T47D (cell line): ENCODE measurements at places on chromosomes 3 and 15.

GRCh38 chr15:65416845-65417416 is 5.8 kb downstream of the IGDCC4 start:
- no peak for DNase-seq

GRCh38 chr3:15631426-15632211 is 30.1 kb downstream of the BTD start:
- no peak for DNase-seq

GRCh38 chr15:23854912-23855659 is 168.0 kb upstream of the NDN start:
- no peak for DNase-seq

DNA sequence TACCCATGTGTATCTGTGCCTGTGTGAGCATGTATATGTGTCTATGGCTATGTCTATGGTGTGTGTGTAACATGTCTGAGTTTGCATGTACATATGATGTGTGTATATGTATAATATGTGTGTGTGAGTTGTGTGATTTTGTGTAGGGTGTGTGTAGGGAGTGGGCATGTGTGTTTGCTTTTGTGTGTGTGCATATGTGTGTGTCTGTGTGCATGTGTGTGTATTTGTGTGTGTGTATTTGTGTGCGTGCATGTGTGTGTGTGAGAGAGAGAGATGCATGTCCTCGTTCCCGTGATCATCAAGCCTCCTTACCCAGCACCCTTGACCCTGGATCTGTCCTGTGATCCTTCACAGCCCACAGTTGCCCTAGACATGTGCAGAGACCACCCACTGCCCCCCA is 79.5 kb downstream of the LINGO1 start:
- DNase-seq: no peak

GRCh38 chr3:174168538-174169254 is 690.4 kb upstream of the NAALADL2 start:
- DNase-seq: peak; percentile 32

DNA sequence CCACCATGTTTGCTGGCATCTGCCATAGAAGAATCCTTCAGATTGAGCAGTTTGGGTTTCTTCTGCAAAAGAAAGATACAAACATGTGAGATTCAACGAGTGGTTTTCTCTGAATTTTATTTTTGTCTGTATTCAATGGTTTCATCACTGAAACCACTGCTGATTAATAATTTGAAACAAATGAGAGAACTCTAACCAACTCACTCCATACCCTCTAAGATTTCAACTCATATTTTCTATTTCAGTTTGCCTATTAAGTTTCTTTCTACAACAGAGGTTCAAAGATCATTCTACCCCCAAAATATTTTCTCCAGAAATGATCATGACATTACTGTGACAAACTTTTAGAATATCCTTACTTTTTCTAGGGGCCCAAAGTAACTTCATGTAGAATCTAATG is 38.7 kb upstream of the MAN2C1 start:
- DNase-seq: no peak

- no peak for DNase-seq
Measured at GRCh38 chr3:185737020-185737419, 87.8 kb downstream of the IGF2BP2 start.

DNA sequence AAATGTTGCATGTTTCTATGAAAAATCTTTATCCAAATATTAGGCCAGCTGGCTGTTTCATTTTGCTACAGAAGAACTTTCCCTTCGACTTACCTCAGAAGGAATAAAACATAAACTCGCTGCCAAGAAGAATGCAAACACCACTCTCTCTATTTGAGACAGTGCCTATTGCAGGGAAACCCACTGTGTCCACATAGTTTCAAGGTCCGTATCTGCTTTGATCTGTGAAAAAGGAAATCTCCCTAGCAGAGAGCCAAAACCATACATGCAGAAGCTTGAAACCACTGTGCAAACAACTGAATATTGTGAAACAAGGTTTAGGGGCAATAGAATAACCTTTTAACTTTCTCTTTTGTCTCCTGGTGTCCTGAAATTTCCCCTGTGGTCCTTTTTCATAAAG is 35.0 kb upstream of the CAPN7 start:
- peak; percentile 61 for DNase-seq

DNA sequence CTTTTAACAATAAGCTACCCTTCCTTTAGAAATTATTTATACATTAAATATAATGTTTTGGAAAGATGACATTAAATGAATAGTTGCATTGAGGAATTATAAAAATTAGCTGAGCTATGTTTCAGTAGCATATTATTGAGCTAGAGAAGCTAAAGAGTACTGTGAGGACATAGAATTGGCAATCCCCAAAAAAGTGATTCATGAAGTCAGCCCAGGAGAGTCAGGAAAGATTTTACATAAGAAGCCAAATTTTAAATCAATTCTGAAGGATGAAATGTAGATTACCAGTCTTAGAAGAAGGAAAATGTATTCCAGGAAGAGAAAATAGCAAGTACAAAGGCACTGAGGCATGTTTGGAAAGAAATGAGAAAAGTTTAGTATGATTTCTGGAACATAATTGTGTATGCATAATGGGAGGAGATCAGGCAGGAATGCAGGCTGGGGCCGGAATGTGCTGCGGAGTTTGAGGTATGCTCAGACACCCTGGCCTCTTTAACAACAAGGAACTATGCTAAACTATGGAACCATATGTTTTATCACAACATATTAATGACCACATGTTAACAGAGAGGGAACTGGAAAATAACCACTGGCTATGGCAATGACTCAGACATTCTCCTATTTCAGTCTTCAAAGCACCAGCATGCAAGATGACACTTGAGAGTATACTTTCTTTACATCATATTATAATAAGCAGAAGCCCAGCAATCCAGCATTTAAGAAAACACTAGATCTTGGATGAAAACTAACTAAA is 103.3 kb upstream of the COL8A1 start:
- no peak for DNase-seq

DNA sequence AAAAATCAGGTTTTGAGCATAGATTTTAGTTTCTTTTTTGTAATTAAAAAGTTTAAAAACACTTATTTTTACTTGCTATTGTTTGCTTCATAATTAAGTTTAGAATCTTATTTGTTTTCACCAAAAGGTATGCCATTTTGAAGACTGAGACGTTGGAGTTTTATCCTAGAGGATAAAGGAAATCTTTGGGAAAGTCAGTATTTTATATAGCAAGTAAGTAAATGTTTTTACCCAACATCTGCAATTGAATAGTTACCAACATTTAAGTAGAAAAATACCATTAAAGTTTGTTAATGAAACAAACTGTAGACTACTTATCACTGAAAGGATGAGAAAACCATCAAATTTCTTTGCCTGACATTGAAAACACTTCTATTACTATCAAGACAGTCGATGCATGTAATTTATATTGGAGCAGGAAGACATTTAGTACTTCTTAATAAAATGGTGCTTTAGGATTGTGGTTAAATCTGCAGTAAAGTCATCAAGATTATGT is 14.0 kb upstream of the CHD2 start:
- DNase-seq: peak; percentile 52

DNA sequence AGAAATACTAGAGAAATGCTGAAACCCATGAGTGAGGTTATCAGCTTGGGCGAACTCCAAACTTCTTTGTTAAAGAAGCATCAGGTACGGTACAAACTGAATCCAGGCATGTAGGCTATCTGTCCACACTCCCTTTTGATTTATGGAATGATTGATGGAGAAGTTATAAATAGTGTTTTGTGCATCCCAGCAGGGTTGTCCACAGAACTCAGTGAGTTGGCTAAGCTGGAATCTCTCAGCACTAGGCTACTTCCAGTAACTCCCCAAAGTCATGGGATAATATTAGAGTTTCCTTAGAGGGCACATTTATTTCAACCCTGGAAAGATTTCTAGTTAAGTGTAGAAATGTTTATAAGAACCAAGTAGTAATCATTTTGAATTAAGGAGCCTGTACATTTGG is 186.2 kb upstream of the CRBN start:
- no peak for DNase-seq

GRCh38 chr3:146838221-146838620 is 233.1 kb upstream of the PLSCR5 start:
- DNase-seq: no peak

DNA sequence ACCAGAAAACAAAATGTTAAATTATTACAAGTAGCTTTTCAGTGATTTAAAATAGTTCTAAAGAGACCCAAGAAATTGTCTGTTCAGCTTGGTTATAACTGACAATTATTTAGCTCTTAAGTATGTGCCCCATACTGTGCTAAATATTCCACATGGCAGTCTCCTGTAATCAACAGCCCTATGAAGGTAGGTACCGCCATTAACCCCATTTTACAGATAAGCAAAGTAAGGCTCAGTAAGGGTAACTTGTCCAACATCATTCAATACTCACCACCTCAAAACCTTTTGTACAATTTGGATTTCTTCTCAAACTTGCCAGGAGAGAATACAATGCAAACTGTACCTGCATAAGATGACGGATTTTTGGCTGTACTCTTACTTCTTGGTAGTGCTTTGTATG is 33.9 kb downstream of the ADPGK start:
- no peak for DNase-seq

GRCh38 chr3:105512061-105512460 is 145.4 kb downstream of the ALCAM start:
- DNase-seq: no peak

GRCh38 chr3:11074011-11074410 is 80.3 kb upstream of the HRH1 start:
- DNase-seq: no peak

DNA sequence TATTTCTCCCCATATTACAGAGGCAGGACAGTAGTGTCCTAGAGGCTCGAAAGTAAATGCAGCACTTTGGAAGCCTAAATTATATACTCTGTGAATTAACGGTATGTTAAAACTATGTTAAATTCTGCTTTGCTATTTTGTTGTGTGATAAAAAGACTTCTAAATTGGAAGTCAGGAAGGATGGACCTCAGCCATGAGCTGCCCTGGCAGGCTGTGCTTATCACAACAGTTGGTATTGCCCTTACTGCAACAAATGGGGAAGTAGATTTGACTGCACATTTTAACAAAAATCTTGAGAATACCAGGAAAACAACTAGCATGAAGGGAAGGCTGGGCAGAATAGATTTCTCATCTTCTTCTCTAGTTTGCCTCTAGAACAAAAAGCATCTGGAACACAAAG is 706.6 kb downstream of the SI start:
- no peak for DNase-seq

DNA sequence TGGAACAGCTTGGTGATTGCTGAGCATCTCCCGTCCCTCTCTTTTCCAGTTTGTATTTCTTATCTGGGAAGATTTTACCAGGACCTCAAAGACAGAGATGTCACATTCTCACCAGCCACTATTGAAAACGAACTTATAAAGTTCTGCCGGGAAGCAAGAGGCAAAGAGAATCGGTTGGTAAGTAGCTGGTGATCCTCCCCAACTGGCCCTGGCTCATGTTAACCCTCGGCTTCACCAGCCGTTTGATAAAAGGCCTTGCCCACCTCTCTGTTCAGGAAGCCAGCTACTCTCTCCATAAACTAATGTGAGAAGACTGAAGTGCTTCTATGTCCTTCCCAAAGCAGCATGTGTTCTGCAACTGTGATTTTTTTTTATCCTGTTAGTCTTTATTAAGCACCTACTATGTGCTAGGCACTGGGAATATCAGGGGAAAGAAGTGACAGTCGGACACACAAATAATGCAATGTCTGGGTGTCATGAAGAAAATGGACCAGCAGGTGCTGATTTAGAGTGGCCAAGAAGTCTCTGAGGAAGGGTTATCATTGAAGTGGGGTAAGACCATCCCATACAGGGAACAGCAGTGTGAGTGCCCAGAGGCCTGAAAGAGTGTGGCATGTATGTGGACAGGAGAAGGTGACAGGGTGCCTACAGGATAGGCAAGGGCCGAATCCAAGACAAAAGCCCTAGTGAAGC is 1.2 kb downstream of the MANF start:
- no peak for DNase-seq

GRCh38 chr15:27669641-27670040 is 429.5 kb downstream of the OCA2 start:
- DNase-seq: no peak

- DNase-seq: no peak
Measured at GRCh38 chr3:105960381-105960780, 91.6 kb upstream of the CBLB start.

DNA sequence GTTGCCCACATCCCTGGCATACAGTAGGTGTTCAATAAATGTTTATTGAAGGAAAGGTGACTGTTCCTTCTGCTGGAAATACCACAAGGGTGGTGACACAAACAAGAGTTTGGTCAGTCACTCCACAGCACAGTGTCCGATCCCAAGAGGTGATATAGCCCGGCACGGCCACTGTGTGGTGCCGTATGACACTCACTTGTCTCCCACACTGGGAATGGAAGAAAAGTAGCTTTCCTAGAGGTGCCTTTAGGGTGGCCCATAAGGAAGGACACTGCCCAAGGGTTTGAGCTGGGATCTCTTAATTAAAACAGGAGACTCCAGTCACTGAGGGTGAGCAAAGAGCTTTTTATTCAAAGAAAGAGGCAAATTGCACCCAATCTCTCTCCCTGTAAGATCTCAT is 40.5 kb downstream of the TGM4 start:
- DNase-seq: peak; percentile 49

DNA sequence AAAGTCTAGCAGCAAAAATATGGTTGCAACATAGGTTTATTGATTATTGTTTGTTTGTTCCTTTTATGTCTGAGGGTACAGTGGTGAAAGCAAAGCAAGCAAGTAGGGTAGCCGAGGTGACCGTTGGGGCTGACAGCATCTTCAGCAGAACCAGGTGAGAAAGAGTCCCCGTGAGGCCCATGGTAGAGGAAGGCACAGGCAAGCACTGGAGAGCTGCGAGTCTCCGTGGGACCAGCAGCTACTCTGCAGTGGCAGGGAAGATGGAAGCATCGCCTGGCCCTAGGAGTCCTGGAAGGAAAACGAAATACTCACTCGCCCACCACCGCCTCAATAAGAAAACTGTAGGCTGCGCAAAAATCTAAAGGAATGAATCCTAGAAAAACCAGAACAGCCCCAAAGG is 25.3 kb upstream of the GABRA5 start:
- DNase-seq: no peak

GRCh38 chr3:139917226-139917785 is 17.7 kb upstream of the CLSTN2 start:
- no peak for DNase-seq

- DNase-seq: peak; percentile 88
Measured at GRCh38 chr3:194256040-194256945, 94.8 kb downstream of the CPN2 start.

- peak; percentile 81 for DNase-seq
Measured at GRCh38 chr3:182596676-182597410, 196.5 kb upstream of the ATP11B start.

DNA sequence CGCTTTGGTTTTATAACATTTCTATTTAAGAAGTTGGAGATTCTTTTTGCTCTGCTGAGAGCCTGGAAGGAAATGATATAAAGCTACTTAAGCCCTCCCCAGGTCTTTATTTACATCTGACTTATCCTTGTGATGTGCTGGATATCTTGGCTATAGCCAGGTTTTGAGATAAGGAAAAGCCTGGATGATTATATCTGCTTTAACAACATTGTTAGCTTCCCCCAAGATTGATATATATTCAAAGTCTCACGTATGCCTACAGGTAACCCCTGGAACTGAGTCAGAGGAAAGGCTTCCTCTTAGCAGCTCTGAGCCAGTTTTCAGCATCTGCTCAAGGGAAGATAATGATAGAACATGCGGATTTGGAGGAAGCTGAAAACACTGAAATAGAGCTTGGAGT is 61.5 kb upstream of the CRBN start:
- DNase-seq: no peak
